ENCODE measurements at places on chromosomes 13 and 19.

DNA sequence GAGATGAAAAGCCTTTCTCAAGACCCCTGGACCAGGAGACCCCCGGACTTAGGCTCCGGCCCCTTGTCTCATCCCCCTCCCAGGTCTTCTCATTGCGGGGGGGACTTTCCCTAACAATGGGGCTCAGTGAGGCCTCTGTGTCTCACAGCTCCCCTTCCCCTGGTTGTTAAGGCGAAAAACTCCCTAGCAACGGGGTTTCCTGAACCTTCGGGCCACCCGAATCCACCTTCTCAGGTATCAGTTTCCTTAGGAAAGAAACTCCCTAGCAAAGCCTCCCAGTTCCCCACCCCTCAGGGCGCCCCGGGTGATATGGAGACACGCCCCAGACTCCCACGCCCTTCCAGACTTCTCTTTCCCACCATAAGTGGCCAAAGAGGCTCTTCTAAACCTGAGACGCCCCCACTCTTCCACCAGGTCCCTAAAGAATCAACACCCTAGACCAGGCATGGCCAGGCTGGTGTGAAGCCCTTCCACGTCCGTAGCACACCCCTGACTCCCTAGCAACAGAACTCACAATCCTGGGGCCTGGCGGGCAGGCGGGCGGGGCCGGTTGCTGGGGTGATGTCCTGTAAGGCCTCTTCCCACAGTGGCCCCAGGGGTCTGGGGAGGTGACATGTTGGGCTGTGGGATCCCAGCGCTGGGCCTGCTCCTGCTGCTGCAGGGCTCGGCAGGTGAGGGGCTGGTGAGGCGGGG is at the start of gene TMEM190:
TSS of gene TMEM190 (plus strand) at position 586 of the 693 bp plus-strand sequence. CDS start at position 614, 28 bp downstream.
- DNase-seq = no peak

DNA sequence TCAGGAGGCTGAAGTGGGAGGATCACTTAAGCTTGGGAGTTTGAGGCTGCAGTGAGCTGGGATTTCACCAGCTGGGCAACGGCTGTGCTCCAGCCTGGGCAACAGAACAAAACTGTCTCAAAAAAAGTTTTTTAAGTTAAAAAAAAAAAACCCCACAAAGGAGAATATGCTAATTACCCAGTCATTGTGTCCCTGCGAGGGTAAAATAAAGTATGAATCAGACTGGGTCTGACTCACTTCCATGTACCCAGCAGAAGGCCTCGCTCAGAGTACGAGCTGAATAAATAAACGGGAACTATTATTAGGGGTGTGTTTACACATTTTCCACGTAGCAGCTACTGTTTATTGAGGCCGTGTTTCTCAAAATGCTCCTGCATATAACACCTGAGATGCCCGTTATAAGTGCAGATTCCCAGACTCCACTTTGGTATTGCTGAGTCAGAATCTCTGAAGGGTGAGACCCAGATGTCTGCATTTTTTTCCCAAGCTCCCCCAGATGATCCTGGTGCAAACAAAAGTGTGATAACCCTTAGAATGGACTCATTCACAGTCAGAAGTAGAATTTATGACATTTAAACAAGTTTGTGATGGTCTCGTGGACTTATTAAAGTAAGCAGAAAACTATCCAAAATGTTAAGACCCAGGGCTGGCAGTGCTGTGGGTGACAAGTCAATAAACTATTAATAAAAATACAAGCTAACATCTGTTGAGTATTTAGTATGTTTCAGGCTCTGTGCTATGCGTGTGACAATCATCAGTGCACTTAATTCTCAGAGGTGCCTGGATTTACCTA is 28.2 kb downstream of the KCNC3 start:
- DNase-seq = peak; percentile 2

DNA sequence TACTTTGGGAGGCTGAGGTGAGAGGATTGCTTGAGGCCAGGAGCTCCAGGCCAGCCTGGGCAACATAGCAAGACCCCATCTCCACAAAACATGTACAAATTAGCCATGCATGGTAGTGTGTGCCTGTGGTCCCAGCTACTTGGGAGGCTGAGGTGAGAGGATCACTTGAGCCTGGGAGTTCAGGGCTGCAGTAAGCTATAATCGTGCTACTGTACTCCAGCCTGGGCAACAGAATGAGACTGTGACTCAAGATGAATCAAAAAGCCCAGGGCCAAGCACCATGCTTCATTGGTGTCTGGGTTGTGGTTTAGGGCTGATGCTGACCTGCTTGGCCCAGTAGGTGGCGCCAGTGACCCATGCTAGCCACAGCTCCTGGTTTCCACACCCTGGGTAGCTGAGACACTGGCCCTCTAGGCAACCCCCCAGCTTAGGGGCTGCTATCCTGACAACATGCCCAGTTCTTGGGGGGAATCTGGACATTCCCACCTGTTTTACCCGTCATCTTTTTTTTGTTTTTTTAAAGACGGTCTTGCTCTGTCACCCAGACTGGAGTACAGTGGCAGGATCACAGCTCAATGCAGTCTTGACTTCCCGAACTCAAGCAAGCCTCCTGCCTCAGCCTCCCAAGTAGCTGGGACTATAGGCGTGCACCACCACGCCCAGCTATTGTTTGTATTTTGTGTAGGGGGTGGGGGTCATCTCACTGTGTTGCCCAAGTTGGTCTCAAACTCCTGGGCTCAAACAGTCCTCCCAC is 5.5 kb downstream of the CCDC124 start:
- DNase-seq = peak; percentile 73

DNA sequence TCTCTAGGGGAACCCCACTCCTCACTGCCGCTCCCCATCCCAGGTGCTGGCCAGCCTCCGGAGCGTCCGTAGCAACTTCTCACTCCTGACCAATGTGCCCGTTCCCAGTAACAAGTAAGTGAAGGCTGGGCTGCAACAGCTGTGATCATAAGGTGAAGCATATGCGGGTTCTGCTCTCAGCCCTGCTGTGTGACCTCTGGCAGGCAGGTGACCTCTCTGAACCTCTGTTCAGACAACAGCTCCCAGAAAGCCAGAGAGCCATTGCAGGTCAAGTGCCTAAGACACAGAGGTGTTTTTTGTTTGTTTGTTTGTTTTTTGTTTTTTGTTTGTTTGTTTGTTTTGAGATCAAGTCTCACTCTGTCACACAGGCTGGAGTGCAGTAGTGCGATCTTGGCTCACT is 28.7 kb downstream of the PDE4A start:
- DNase-seq = no peak

- no peak for DNase-seq
Measured at GRCh38 chr13:21723807-21724505, 53.1 kb downstream of the FGF9 start.

DNA sequence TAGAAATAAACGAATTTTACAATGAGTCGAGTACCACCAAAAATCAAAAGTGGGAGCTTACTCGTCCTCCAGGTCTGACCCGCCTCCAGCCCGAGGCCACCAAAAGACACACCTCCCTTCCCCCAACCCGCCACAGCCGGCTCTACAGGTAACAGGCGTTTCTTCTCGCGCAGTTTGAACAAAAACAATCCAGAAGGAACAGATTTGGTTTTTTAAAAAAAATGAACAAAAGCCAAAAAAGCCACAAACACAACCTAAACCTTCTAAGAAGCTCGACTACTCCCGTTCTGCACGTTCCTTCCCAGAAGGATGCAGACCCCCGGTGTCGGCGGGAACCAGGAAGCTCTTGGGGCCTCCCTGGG is 671 bp downstream of the ZDHHC20 start:
- no peak for DNase-seq

DNA sequence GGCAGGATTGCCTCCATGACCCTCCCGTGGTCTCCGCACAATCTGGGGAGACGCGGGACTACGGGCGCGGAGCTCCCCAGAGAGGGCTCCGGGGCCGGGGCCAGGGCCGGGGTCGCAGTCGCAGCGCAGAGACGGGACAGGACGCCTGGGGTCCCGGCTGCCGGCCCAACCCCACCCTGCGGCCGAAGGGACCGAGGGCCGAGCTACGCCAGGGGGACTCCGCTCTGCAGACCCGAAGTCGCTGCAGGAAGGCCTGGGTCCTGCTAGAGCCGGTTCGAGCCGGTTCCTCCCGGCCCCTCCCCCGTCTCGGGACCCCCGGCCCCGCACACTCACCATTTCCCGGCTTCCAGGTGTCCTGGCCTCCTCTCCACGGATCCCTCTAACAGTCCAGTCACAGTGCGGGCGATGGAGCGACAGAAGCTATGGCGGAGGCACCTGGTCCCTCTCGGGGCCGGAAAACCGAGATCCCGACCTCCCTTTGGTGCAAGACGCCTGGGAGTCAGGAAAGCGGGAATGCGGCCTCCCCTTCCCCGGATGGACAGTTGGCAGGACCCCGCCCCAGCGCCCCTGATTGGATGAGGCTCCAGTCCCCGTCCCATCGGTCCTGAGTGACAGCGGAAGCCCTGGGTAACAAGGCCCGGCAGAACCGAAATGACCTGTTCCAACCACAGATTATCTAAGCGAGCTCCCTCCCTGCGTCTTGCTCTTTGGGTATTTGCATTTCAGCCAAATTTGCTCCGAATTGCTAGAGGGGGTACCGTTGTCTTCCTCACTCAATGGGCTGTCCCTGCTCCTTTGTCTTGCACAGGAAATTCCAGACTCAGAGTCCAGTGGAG is at the start of gene ZNF625:
TSS of gene ZNF625 (minus strand) at position 512 of the 836 bp plus-strand sequence. CDS start at position 336, 176 bp downstream.
- DNase-seq = peak; percentile 79

- DNase-seq = no peak
Measured at GRCh38 chr13:46010148-46010547, 42.4 kb downstream of the ZC3H13 start.

DNA sequence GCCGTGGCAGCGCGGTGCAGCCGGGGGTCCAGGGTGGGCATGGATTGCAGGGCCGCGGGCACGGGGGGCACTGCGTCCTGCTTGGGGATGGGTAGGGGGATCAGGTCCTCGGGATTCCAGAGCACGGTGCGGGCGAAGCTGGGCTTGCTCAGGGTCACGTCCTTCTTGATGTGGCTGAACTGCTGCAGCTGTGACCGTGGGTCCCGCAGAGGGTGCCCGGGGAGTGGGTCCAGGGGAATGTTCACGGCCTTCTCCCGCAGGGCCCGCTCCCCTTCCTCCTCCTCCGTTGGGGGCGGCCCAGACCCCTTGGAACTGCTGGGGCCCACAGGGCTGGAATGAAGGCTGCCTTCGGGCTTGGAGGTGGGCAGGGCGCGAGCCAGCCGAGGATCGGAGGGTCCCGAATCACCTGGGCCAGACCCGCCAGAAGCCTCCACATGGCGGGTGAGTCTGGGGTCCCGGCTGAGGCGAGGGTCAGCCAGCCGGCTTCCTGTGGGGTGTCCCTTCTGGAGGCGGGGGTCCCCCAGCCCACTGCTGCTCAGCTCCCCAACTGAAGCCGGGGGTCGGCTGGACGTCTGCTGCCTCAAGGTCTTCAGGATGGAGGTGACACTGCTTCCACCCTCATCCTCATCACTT is 18.9 kb upstream of the TMEM160 start:
- no peak for DNase-seq

GRCh38 chr13:20263393-20264044 is 31.4 kb upstream of the GJB6 start:
- no peak for DNase-seq

Measured in GM04504 (cell line).